ENCODE measurements at places on chromosomes 16 and 17.

DNA sequence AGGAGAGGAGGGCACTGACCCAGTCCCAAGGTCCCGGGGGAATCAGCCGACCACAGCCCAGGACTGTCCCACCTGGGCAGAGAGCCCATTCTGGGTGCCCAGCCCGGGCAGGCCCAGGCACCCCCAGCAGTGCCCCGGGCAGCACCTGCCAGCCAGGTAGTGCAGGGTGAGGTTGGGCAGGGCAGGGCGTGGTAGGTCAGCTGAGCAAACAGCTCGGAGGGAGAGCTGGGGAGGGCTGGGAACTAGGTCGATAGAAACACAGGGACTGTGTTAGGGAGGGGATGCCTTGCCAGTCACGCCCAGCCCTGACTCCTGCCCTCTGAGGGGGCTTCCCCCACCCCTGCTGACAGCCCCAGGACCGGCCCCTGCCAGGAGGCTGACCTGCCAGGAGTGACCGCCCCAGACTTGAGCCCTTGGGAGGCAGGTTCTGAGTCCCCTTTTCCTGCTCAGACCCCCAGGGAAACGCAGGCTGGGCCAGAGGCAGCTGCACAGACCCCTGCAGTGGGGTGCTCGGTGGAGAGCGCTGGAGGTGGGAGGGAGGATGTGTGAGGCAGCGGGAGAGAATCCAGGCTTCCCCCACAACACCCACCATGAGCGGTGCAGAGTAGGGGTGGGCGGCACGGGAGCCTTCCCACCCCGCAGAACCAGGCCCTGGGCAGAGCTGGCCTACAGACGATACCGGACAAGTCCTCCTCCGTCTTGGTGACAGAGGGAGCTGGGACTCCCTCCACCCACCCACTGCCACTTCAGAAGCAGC lies 4.7 kb downstream of the HS3ST6 start:
- no peak for DNase-seq

GRCh38 chr16:50568187-50568815 lies 20.1 kb downstream of the NKD1 start:
- DNase-seq = no peak

DNA sequence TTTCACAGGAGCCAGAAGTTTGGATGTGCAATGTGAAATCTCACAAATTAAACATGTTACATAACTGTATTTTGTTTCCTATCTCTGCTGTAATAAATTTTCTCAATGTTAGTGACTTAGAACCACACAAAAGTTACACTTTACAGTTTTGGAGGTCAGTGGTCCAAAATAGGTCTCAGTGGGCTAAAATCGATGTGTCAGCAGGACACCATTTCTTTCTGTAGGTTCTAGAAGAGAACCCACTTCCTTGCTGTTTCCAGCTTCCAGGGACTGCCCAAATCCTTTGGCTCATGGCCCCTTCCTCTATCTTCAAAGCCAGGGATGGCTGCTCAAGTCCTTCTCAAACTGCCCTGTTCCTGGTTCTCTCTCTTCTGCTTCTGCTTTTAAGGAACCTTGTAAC lies 252.7 kb downstream of the WWOX start:
- DNase-seq = no peak

- DNase-seq = no peak
These were observed 24.7 kb downstream of the PSMD7 start for GRCh38 chr16:74321356-74321755.

GRCh38 chr16:85179344-85180046 lies 67.2 kb upstream of the CIBAR2 start:
- no peak for DNase-seq

GRCh38 chr17:73470316-73470826 lies 158.6 kb upstream of the CDC42EP4 start:
- no peak for DNase-seq

DNA sequence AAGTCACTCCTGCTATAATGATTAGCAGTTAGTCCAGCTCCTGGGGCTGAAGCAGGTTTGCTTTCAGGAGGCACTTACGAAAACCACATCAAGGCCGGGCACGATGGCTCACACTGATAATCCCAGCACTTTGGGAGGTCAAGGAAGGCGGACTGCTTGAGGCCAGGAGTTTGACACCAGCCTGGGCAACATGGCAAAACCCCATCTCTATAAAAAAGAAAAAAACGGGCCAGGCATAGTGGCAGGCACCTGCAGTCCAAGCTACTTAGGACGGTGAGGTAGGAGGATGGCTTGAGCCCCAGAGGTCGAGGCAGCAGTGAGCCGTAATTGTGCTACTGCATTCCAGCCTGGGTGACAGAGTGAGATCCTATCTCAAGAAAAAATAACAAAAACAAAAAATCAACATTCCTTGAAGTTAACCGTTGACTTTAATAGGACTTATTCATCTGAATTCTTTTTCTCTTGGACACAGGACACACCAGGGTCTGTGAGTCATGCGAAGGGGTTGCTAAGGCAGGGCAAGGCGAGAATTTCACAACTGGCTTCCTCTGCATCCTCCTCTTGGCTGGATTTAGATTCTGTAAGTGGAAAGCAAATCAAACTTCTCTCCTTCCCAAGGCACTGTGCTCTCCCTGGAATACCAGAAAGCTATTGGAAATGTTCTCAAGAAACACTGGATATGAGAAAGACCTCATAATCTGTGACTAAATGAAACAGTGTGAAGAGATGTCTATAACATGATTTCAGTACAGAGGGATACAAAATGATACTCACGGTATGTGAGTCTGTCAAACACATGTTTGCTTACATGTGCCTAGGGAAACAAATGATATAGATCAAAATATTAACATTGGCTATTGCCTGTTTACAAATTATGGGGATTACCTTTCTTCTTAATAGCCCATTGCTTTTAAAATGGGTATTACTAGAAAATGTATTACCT lies 99.5 kb downstream of the SYCE1L start:
- DNase-seq = no peak

GRCh38 chr17:16989230-16989952 lies 17.5 kb upstream of the TNFRSF13B start:
- no peak for DNase-seq

GRCh38 chr17:43224146-43224705 lies 4.2 kb downstream of the CCDC200 start:
- no peak for DNase-seq

DNA sequence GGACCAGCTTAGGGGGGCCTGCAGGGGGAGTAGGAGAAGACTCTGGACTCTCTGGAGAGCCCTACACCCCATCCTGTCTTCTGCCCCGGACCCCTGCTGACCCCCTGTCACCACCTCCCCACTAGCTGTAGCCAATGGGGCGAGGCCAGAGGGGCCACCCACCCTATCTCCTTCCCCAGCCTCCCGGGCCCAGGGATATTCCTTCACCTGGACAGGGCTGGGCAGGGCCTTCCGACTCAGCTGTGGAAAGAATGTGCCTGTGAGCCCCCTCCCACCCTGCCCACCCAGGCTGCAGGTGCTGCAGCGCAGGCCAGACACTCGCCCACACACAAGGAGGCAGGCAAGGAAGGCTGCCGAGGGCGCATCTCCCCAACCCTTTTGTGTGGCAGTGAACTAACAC lies 23.0 kb downstream of the TSPOAP1 start:
- no peak for DNase-seq

- DNase-seq = no peak
These were observed 48.1 kb downstream of the KSR1 start for GRCh38 chr17:27504188-27504995.

DNA sequence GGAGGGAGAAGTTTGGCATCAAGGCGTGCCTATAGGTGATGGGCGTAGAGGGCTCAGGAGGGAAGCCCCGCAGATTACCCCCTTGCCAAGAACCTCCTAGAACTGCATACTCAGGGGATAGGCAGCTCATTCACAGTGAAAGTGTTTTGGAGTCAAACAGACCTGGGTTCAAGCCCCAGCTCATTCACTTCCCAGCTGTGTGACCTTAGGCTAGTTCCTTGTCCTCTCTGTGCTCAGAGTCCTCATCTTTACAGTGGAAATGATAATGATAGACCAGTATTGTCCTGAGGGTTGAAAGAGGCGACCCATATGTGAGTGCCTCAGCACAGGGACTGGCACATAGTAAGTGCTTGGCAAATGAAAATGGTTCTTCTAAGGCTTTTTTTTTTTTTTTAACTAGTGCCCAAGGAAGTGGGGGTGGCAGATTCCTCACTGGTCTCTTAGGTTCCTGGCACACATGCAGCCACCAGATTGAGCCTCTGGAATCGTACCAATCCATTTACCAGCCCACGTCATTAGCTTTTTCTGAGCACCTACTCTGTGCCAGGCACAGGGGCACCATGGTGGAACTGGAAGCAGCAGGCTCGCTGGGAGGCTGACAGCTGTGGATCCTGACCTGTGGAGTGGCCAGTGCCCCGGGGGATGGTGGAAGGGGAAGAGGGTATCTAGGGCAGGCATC lies 75.8 kb downstream of the SREBF1 start:
- DNase-seq = no peak

GRCh38 chr16:1731603-1732002 lies 25.6 kb downstream of the MAPK8IP3 start:
- DNase-seq = no peak

DNA sequence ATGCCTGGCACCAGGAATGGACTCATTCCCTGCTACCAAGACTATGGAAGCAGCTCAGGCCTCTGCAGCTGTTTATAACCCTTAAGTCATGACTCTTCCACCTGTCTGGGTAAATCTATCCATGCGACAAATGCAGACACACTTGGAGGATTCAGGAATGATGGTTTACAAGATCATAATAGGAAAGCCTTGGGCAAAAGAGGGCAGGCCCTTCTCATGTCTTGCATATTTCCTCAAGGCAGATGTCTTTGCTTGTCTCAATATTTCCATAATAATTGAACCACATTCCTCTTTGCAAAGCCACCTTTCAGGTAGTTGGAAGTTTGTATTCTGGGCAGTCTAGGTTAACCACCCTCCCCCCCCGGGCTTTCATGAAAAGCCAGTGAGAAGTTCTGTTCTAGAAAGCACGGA lies 884 bp upstream of the JPT1 start:
- DNase-seq = no peak

GRCh38 chr17:30290696-30291542 lies 825 bp downstream of the BLMH start:
- DNase-seq = no peak

GRCh38 chr16:31451681-31452351 lies 7.5 kb upstream of the ARMC5 start:
- DNase-seq = no peak

DNA sequence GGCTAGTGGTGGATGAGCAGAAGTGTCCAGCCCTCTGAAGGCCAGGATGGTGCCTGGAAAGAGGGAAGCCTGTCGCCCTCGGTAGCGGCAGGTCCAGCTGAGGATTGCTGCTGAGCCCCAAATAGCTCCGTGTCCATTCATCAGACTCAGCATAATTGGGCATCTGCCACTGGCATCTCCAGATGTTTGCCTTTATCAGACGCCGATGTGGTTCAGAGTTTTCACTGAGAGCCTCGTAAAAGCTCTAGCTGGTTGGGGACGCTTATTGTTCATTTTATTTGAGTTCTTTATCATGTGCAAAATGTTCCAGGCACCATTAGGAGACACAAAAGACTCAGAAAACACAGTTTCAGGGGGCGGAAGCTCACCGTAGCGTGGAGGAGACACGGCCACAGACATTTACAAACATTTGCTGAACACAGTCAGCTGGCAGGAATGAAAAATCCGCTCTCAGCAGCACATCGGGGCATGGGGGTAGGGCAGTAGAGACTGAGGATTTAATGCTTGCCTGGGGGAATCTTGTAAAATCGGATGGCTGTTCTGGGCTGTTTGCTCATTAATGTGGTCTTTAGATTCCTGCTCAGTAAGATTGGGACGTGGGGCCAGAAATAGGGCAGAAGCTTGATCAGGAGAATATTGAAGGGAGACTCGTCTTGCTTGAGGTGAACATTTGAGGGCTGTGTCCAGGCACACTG lies 41.7 kb downstream of the SMPD3 start:
- no peak for DNase-seq

DNA sequence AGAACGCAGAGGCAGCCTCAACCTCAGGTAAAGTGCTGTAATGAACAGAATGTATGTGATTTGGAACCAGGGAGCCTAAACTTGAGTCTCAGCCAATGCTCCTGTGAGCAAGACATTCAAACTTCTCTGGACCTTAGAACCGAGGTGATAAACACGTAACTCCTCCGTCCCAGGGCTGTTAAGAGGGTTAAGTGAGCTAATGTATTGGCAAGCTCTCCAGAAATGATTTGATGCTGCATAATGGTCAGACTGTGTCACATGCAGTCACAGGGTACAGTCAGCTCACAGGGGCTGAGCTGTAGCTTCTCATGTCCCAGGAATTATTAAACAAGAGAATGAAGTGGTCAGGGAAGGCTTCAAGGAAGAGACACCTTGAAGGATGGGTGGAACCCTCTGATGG lies 10.0 kb upstream of the SLC4A1 start:
- no peak for DNase-seq

GRCh38 chr17:35825206-35825605 lies 15.9 kb downstream of the TAF15 start:
- DNase-seq = no peak

DNA sequence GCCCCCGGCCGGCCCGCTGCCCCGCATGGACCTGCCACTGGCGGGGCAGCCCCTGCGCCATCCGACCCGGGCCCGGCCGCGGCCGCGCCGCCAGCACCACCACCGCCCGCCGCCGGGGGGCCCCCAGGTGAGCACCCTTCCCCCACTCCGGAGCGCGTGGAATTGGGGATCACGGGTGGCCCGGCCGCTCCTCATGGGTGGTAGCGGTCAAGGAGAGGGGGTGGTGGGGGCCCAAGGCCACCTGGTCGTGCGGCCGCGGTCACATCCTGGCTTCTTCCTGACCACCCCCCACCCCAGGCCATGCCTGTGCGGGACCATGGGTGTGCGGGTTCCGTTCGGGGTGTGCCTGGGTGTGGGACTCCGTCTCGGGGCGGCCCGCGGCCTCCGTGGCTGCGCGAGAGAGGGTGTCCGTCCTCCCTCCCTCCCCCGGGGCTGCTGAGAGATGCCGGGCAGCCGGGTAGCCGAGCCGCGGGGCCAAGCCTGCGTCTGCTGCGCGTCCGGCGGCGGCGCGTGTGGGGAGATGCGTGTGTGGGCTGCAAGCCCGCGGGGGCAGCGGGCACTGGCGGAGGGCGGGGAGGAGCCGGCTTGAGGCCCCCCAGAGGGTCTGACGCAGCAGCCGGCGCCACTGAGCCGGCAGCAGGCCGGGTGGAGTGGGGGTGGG lies 6.8 kb downstream of the ACD start:
- DNase-seq = no peak

- no peak for DNase-seq
These were observed 45.3 kb downstream of the MPRIP start for GRCh38 chr17:17087424-17088015.

- no peak for DNase-seq
These were observed 612.3 kb upstream of the EEF2KMT start for GRCh38 chr16:5709889-5710288.

GRCh38 chr17:68710035-68710780 lies 109.0 kb upstream of the FAM20A start:
- no peak for DNase-seq

- DNase-seq = no peak
These were observed 9.2 kb downstream of the TANC2 start for GRCh38 chr17:62975206-62975605.
